ENCODE measurements at places on chromosomes 16 and 17. TPM values are rescaled to one million over a fixed set of nuclear protein-coding genes. Genes with fewer than 3 reads are reported as not detected.

DNA sequence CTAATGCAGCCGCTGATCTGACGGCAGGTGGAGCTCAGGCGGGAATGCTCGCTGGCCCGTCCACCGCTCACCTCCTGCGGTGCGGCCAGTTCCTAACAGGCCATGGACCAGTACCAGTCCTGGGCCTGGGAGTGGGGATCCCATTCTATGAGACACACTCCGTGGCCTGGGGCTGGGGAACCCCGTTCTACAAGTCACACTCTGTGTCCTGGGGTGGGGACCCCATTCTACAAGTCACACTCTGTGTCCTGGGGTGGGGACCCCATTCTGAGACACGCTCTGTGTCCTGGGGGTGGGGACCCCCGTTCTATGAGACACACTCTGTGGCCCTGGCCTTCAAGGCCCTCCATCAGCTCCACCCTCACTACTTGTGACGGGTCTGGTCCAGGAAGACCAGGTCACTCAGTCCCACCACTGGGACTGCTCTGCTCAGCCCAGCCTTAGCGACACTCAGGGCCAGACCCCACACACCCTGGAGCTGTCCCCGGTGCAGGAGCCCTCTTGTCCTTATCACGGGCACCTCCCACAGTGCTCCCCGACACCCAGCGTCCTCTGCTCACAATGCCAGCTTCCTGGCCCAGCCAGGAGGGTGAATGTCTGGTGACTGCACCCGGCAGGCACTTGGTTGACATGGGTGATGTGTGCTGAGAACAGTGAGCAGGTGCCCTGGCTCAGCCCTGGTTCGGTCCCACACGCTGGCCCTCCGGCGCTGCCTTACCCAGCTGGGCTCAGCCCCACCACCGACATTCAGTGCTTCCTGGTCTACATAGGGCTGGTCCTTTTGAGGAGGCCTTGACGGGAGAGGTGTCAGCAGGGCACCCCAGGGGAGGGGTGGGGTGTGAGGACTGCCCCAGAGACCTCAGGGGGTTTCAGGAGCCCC lies 89.1 kb downstream of the TBC1D16 start:
- DNase-seq: no peak

DNA sequence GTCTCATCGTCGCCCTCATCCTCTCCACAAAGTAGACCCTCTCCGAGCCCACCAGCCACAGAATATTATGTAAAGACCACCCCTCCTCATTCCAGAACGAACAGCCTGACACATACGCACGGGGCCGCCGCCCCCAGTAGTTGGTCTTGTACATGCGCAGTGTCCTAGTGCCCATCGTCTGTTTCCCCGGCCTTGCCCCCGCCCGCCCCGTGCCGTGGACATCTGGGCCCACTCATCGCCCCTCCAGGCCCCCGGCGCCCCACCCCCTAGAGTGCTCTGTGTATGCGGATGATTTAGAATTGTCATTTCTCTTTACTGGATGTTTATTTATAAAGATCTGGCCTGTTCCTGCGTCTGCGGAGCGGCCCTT lies 475 bp upstream of the AMDHD2 start:
- DNase-seq: no peak

DNA sequence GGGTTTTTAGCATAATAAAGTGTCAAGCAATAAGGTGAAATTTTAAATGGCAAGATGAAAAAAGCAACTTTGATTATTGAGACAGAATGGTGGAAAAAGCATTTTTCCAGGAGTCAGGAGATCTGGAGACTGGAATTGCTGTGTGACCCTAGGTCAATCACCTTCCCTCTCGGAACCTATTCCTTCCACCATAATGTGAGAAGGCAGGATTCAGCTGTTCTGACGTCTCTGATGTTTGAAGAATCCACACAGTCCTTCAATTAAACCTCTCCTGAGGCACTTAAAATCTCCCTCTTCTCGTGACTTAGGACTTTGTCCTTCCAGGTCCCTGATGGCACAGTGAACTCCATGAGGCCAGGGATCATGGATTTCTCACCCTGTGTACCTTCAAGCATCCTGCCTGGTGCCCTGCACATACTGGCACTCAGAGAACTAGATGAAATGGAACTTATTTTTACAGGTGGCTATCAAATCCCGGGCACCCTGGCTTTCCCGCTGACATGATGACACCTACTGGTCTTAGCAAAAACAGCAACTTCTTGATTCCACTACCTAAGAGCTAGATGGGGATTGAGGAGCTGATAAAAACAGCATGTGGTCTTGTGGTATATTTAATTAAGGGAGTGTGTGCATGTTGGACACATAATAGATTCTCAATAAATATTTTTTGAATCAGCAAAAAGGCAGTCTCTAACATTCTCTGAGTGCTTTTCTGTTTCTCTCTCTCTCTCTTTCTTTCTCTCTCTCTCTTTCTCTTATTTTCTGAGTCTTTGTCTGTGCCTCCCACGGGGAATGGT lies 2.3 kb upstream of the CCDC182 start:
- DNase-seq: no peak

DNA sequence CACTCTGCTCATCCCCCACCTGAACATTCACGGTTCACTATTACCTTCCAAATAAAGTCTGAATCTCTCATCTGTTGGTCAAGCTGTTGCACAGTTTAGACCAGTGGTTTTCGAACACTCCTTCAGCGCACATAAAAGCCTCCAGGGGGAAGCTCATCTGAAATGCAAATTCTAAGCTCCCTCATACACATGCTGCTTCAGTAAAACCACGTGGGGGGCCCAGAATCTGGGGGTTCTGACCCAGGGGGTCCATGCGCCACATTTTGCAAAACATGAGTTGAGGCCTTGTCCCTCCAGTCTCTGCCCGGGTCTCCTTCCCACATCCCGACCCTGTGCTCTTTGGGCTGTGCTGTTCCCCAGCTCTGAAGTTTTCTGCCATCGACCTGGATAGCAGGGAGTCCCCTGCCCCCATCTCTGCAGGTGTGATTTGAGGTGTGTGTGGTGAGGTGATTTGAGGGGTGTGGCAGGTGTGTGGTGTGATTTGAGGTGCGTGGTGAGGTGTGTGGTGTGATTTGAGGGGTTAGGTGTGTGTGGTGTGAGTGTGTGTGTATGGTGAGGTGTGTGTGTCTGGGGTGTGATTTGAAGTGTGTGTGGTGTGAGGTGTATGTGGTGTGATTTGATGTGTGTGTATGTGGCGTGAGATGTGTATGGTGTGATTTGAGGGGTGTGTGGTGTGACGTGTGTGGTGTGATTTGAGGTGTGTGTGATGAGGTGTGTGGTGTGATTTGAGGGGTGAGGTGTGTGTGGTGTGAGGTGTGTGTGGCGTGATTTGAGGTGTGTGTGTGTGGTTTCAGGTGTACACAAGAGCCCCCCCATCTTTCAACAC lies 4.8 kb upstream of the RAB37 start:
- no peak for DNase-seq

DNA sequence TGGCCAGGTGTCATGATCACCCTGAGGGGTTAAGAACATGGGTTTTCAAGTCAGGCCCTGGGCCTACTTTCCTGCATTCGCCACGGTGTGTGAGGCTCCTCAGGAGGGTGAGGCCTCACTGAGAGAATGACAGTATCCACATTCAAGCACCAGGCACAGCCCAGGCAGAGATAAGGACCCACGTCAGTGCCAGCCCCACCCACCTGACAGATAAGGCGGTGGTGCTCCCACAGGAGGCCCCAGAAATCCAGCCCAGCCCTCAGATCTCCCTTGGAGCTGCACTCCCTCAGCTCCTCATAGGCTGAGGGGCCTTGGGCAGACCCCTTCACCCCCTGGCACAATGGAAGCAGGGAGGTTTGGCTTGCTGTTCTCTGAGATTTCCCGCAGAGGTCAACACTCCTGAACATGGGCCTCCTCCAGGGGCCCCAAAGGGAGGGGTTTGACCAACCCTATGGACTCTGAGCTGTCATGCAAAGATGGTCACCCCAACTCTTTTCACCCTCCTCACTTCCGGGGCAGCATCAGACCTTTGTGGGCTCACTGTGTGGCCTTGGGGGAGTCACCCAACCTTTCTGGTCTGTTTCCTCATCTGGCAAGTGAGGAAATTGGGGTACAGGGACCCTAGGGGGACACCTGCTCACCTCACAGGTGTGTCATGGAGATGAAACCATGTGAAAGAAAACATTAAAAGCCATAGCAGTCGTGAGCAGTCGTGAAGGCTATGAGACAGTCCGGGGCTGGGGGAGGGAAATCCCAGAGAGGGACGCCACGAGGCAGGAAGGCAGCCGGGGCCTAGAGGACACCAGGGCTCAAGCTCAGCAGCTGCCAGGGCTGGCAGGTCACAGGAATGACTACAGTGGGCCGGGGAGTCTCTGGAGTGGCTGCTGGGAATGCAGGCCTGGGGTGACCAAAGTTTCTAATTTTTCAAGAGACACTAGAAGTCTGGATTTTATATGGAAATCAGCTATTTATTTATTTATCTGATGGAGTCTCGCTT lies 15.4 kb downstream of the PLLP start:
- no peak for DNase-seq

DNA sequence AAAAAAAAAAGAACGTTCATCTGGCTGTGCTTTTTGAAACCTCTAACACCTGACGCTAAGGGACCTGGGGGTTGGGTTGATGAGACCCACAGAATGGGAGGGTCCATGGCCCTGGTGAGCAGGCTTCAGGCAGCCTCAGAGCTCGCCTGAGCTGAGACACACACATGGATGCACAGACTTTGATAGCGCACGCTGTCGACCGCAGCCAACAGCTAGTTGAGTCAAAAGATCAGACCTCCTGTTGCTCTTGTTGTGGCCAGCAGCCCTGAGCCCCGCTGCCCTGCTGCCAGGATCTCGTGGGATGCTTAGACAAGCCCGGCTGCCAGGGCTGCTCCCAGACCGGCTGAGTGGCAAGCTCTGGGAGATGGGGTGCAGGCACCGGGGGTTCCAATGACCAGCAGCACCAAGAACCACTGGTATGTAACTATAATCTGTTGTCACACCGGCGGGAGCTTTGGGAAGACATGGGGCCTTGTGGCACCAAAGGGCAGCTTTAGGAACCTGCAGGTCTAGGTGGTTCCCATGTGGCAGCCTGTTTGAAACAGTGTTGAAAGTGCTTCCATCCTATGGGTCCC lies 20.0 kb upstream of the MEAK7 start:
- DNase-seq: no peak

DNA sequence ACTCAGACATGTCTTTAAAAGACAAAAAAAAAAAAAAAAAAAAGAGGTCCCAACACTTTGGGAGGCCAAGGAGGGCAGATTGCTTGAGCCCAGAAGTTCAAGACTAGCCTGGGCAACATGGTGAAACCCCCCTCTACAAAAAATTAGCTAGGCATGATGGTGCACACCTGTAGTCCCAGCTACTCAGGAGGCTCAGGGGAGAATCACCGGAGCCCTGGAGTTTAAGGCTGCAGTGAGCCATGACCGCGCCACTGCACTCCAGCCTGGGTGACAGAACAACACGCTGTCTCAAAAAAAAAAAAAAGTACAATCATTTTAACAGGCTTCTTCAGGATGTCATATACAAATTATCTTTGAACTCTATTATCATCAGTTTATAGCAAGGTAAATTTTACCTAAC lies 22.0 kb downstream of the C16orf87 start:
- DNase-seq: no peak

DNA sequence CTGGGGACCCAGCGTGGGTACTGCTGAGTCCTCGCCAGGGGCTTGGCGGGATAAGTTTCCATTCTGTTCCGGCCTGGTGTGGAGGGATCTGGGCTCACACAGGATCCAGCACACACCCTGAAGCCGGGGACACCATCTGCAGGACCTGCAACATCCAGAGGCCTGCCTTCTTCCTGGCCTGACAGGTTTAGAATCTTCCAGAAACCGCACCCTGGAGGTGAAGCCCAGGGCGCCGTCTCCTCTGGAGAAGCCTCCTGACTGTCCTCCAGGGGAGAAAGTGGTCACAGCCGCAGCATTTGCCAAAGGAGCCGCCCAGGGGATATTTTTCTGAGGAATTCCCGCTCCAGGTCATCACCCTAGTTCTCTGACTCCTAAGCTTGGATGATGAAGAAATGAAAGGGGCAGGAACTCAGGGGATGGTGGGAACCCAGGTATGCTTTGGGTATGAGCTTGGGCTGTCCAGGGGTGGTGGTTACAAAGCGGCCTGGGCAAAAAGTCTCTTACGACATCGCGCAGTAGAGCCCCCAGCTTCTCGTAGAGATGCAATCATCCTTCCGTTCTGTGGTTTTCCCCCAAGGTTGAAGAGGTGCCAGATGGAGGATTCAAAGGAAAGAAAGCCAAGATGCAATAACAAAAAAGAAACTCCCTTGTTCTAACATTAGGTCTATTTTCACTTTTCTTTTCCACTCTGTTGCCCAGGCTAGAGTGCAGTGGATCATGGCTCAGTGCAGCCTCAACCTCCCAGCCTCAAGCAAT lies 9.1 kb upstream of the CRISPLD2 start:
- DNase-seq: no peak

- no peak for DNase-seq
These were observed 35.4 kb downstream of the GINS2 start for GRCh38 chr16:85653290-85653891.

GRCh38 chr16:10065019-10065418 lies 117.2 kb downstream of the GRIN2A start:
- DNase-seq: no peak

- no peak for DNase-seq
These were observed 12.4 kb downstream of the TEX14 start for GRCh38 chr17:58679263-58680037.

- no peak for DNase-seq
These were observed 6.6 kb downstream of the RIPOR1 start for GRCh38 chr16:67535201-67535600.

- DNase-seq: no peak
These were observed 4.9 kb downstream of the GIT1 start for GRCh38 chr17:29584452-29585079.

- no peak for DNase-seq
These were observed 124.5 kb upstream of the CIBAR2 start for GRCh38 chr16:85236818-85237150.

DNA sequence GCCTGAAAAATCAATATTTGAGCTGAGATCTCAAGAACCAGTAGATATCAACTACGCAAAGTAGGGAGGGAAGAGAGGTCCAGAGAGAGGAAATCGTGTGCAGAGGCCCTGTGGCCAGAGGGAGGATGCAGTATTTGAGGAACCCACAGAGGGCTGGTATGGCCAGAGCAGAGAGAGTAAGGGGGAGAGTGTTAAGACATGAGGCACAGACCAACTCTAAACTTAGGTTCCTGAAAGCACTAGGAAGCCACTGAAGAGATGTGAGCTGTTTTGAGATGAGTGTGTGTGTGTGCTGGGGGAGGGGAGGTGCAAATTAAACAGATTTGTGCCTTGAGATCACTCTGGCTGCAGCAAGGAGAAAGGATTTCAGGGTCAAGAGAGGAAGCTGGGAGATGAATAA lies 10.9 kb downstream of the SLC13A2 start:
- DNase-seq: no peak

GRCh38 chr17:7408252-7408727 lies 645 bp downstream of the NLGN2 start:
- DNase-seq: no peak

GRCh38 chr16:47499700-47500264 lies 38.7 kb downstream of the PHKB start:
- DNase-seq: no peak

GRCh38 chr16:62853887-62854286 lies 817.6 kb upstream of the CDH8 start:
- DNase-seq: peak; percentile 27

- no peak for DNase-seq
These were observed 35.9 kb upstream of the ZNF469 start for GRCh38 chr16:88346680-88347505.

Gene MYL4
- total RNA-seq: not detected

Gene KCNG4
- total RNA-seq: not detected

Gene TMEM235
- total RNA-seq: not detected

Gene ADAT1
- 62.3 TPM for total RNA-seq

Gene PRKCB
- total RNA-seq: 4.7 TPM

Gene CCDC144A
- 1.8 TPM for total RNA-seq

Data from breast epithelium (tissue), 4 donors.